Cardiac septum (tissue), 1 donor: ENCODE measurements at places on chromosomes 2 and 18.

DNA sequence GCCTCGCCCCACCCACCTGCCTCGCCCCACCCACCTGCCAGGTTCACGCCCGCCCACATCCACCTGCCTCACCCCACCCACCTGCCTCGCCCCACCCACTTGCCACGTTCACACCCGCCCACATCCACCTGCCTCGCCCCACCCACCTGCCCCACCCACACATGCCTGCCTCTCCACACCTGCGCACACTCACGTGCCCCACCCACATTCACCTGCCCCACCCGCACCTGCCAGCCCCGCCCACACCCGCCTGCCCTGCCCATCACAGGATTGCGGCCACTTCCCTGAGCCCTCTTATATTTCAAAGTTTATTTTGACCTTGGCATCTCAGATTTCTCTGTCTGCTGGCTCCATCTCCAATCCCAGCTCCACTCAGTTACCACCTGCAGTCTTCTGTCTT is 217.5 kb upstream of the SOX11 start:
- no peak for DNase-seq

- DNase-seq = no peak
Observed at GRCh38 chr18:59344996-59345395, 14.1 kb downstream of the LMAN1 start.

GRCh38 chr2:171086352-171087290 is 74.1 kb downstream of the TLK1 start:
- no peak for DNase-seq

- DNase-seq = no peak
Observed at GRCh38 chr2:232593982-232594381, 39.4 kb upstream of the EFHD1 start.

- no peak for DNase-seq
Observed at GRCh38 chr2:236670235-236670620, 100.6 kb downstream of the ACKR3 start.

DNA sequence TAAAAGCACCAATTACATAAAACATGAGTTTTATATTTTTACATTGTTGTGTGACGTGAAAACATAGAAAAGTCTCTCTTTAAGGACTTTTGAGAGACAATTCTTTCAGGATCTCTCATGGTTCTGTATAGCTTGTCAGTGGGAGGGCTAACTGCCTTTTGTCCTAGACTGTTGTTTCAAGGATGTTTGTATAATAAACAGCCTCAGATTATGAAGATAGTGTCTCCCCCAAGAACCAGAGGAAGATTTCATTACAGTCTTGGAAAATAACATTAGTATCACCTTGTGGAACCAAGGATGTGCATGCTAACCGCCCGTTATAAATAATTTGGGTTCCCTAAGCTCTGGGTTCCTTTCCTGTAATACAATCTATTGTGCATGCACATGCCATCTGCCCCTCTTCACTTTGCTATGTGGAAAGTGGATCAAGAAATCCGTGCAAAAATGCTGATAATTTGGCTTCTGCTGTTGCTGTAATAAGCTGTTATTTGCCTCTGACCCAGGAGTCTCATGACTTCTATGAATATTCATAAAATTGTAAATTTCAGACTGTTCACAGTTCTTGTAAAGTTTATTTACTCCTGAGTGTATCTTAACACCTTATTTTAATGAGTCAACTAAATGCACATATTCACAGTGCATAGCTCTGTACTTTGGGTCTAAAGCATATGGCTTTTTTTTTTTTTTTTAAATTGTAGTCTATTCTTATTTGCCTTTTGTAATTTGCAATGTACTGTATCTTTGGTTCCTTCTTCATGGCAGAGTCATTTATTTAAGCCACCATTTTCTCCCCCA is 265.5 kb downstream of the PTH2R start:
- no peak for DNase-seq

- no peak for DNase-seq
Observed at GRCh38 chr2:98463988-98464771, 19.5 kb downstream of the INPP4A start.

GRCh38 chr2:199950396-199950795 is 4.9 kb downstream of the TYW5 start:
- no peak for DNase-seq

- no peak for DNase-seq
Observed at GRCh38 chr2:16653083-16653375, 12.6 kb downstream of the CYRIA start.

- no peak for DNase-seq
Observed at GRCh38 chr2:111168528-111169239, 48.0 kb downstream of the BCL2L11 start.

- DNase-seq = no peak
Observed at GRCh38 chr2:173419506-173419905, 64.8 kb downstream of the CDCA7 start.

GRCh38 chr2:205967391-205968075 is 118.4 kb downstream of the INO80D start:
- no peak for DNase-seq

GRCh38 chr2:16293871-16294270 is 353.5 kb downstream of the MYCN start:
- DNase-seq = no peak

DNA sequence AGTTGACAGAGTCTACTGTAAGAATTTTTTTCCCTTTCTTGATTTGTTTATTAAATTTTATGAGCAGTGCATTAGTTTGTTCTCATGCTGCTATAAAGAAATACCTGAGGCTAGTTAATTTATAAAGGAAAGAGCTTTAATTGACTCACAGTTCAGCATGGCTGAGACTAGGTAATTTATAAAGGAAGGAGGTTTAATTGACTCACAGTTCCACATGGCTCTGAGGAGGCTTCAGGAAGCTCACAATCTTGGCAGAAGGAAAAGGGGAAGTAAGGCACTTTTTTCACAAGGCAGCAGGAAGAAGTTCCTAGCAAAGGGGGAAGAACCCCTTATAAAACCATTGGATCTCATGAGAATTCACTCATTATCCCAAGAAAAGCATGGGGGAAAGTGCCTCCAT is 191.4 kb upstream of the VRK2 start:
- no peak for DNase-seq

GRCh38 chr18:60027397-60027796 is 127.6 kb downstream of the PMAIP1 start:
- no peak for DNase-seq

DNA sequence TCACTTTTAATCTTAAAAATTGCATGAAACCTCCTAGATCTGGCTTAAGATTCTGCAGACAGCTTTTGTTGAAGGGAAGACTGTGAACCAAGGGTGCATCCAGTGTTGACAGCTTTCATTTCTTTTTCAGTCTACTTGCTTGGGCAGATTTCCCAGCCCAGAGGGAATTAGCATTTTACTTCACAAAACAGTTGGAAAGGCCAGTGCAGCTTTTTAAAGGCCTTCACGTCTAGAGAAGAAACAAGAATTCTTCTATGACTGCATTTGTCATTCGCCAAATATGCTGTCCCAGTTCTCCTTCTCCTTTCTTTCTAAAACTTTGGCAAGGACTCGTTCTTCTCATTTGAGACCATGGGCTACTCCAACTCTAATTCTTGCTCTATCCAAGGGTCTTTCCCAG is 17.4 kb downstream of the NTSR2 start:
- DNase-seq = no peak

- DNase-seq = no peak
Observed at GRCh38 chr2:45441571-45441970, 169.5 kb downstream of the SRBD1 start.

GRCh38 chr2:229815858-229816257 is 101.5 kb upstream of the DNER start:
- no peak for DNase-seq

- no peak for DNase-seq
Observed at GRCh38 chr18:77167251-77167650, 34.7 kb upstream of the MBP start.

DNA sequence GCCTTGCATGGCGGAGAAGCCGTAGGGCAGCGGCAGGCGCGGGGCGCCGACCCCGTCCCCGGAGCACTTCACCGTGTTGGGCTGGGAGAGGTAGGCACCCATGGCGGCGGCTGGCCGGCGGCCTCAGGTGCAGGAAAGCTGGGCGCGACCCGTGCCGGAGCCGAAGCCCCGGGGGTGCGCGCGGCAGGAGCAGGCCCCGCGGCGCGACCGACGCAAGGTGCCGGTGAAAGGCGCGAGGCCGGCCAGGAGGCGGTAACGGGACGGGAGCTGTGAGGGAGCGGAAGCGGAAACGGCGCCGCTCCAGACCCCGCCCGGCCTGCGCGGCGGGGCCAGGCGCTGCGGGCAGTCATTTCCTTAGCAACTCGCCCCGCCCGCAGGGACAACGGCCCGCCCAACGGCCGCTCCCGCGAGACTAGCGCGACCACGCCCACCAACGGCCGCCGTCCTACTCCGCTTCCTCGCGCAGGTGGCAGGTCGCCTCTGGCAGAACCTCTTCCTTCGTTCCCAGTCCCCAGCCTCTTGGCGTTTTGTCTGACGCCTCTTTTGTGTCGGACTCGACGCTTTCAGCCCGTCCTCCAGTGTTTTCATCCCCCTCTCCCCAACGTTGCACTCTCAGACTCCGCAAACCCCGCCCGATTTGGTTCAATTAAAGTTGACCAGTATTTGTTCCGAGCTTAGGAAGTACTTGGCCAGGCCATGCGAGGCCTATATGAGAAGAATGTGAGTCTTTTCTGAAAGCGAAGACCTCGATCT is at the start of gene PPM1G:
Gene PPM1G (minus strand): TSS at position 271 of the 753 bp plus-strand sequence. CDS start 169 bp downstream, at position 102.
- peak; percentile 99 for DNase-seq

DNA sequence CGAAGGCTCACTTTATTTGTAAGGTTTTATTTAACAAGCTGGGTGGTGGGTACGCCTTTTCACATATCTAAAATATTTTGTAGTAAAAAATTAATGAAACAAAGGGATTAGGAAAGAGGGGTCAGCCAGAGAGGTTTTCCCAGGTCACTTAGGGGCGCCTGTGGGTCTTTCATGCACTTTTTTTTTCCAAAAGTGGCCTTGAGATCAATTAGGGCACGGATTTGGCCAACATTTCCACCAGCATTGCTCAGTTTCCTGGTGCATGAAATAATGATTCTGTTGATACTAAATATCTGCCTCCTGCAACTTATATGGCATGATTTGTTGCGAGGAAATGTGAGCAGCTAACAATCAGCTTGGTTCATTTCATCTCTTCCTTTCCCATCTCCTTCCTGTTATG is 67.6 kb upstream of the ZCCHC2 start:
- DNase-seq = no peak

GRCh38 chr2:145710303-145710702 is 1190.4 kb upstream of the ZEB2 start:
- no peak for DNase-seq

DNA sequence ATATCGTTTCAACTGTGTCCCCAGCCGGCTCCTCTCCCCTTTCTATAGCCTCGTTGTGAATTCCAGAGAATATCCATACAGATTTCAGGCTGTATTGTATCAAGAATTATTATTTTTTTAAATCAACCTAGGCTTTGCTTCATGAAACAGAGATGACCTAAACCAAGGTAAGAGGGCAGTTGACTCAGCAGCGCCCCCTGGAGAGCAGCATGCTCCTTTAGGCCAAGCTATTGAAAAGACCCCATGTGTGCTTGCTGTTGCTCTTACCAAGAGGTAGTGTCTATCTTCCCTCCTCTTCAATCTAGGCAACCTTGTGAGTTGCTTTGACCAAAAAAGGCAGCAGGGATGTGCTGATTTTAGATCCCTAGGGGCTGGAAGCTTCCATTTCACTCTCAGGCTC is 426.7 kb upstream of the SMIM21 start:
- DNase-seq = no peak

GRCh38 chr2:41998186-41999127 is 49.4 kb upstream of the PKDCC start:
- no peak for DNase-seq

- no peak for DNase-seq
Observed at GRCh38 chr2:196934672-196935071, 8.2 kb upstream of the PGAP1 start.

DNA sequence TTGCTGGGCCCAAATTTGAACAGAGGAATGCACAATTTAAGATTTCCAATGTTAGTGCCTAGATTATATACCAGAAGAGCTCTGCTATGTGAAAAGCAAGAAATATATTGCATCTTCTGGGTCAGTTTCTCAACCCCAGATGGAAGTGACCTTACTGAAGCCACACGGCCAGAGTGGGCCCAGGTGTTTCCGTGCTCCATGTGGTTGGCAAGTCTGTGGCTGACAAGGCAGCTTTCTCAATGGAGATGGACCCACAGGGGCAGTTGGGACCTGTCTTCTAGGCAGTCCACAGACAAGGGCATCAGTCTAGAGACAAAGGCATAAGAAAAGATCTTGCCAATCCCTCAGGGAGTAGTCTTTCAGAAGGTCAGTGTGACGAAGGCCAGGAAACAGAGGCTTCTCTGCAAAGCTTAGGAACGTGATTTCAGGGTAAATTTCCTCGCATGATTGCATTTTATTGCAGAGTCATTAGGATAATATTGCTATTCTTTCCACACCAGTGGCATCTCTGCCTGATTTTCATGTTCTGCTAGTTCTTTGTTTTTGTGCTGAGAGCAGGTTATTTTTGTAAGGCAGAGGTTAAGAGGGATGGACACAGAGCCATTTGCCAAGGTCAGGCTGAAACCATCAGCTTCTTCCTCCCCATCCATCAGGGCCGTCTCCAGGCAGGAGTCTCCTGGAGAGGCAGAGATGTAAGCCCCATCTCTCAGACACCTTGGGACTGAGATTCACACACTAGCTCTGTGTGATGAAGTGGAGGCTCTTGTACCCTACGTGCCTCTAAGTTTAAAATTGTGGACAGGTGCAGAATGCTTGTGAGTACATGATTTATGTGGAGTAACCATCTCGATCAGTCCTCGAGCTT is 202.1 kb downstream of the ANKRD30B start:
- DNase-seq = peak; percentile 14

DNA sequence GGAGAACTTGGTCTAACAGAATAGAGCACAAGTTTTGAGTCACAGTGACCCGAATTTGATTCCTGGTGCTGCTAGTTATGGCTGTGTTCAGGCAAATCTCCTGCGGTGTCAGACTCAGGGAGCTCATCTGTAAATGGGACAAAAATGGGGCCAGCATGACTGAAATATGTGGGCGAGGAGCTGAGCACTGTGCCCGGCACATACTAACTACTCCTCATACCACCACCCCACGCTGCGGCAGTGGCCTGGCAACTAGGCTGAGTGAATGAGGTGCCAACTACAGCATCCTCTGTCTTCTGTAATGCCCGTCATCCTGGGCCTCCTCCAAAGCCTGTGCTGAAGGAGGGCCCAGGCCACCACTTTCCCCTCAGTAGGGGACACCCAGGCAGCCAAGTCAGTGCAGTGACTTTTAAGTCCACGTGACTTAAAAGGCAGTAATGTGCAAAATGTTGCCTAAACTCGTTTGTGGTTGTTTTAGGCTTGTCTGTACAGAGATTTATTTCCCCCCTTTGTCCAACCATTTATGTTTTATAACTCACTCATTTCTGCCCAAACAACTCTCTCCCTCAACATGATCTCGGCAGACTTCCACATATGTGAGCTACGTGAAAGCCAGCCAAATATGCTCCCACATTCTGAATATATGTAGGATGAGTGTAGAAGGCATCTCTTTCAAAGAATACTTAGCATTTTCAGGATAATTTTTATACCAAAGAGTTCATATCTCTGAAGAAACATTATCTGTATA is 773.7 kb downstream of the TSN start:
- no peak for DNase-seq

DNA sequence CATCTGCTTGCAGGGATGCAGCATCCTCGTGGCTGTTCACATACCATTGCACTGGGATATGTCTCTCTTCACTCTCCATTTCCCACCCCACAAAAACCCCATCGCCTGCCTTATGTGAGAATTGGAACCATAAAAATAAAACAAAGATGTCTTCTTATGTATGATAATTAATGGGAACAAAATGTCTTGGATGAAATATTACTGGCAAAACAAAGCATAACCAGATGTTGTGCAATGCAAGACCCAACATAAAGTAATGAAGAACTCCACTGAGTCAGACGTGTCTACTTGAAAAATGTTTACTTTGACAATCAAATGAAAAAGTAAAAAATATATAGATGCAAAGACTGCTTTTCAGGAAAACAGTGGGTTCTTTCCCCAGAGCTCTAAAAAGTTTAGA is 611.3 kb upstream of the SYT4 start:
- DNase-seq = no peak
